ENCODE measurements at places on chromosomes 12 and 14.

DNA sequence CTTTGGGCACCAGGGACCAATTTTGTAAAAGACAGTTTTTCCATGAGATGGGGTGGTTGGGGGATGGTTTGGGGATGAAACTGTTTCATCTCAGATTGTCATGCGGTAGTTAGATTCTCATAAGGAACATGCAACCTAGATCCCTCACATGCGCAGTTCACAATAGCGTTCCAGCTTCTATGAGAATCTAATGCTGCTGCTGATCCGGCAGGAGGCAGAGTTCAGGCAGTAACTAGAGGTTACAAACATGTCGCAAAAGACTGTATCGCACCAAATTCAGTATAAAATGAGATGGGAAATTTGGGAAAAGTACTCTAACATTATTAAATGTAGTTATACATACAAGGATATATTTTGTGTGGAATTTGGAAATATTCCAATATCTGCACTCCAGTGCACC lies 213.2 kb upstream of the LRFN5 start:
- H3K4me3 ChIP-seq, result no peak overlapping the region
- no peak for DNase-seq
- H3K27me3 ChIP-seq, result no peaks in the 10 kb centered on the region
- H3K36me3 ChIP-seq, result no peaks in the 10 kb centered on the region

DNA sequence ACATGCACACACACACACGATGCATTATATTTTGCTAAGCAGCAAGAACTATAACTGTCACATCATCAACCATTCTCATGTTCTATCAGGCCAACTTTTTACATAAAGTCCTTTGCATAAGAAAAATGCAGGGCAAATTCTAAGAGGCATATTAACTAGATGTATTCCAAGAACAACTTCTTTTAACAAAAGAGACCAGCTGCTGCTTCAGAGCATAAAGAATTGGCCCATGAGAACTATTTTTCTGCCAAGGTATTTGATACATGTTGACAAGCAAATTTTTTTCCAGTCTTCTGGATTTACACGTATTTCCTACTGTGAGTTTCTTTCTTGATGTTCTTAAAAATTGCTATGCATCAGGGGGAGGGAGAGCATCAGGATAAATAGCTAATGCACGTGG lies 27.2 kb downstream of the GLT8D2 start:
- H3K27ac ChIP-seq, result no peak overlapping the region
- no peak overlapping the region for H3K4me3 ChIP-seq
- no peaks in the 10 kb centered on the region for H3K4me1 ChIP-seq
- peaks cover 17% of the 10 kb centered on the region for H3K27me3 ChIP-seq
- no peak for DNase-seq
- H3K36me3 ChIP-seq, result no peaks in the 10 kb centered on the region

DNA sequence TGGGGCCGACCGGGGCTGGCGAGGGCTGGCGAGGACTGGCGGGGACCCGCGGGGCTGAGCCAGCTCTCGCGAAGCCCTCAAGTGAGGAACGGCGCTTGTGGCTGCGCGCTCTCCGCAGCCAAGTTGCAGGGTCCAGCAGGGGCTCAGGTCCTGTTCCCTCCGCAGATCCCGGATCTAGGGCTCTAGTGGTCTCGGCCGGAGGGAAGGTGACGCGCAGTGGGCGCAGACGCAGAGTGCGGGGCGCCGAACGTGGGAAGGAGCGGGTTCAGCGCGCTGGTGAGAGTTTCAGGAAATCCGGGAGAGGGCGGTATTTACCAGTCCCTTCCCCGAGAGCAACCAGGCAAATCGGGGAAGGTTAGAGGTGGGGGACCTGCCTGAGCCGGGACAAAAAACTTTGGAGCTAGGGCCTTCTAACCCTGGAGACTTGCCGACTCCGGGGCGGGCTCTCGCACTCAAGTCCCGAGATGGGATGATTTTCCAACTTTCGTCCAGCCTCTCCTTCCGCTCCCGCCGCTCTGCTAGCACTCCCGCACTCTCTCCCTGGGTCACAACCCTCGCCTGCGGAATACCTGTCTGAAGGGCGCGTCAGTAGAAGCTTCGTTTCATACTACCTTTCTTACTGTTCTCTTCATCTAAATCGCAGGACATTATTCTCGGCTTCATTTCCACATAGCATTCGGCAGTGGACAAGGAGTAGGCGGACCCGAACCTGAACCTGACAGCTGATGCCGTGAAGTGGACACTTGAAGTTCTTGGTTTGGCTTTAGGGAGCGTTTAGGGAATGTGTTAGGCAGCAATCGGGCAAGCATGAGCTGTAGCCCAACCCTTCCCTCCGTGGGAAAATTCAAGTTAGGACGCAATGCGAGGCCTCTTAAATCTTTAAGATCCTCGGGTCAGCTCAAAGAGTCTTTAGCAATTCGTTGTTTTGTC lies 13.6 kb upstream of the PAX9 start:
- H3K4me1 ChIP-seq, result no peaks in the 10 kb centered on the region
- peak; percentile 48 for DNase-seq
- peak overlapping the region; percentile 36 for H3K4me3 ChIP-seq
- no peaks in the 10 kb centered on the region for H3K36me3 ChIP-seq
- no peak overlapping the region for H3K27ac ChIP-seq

DNA sequence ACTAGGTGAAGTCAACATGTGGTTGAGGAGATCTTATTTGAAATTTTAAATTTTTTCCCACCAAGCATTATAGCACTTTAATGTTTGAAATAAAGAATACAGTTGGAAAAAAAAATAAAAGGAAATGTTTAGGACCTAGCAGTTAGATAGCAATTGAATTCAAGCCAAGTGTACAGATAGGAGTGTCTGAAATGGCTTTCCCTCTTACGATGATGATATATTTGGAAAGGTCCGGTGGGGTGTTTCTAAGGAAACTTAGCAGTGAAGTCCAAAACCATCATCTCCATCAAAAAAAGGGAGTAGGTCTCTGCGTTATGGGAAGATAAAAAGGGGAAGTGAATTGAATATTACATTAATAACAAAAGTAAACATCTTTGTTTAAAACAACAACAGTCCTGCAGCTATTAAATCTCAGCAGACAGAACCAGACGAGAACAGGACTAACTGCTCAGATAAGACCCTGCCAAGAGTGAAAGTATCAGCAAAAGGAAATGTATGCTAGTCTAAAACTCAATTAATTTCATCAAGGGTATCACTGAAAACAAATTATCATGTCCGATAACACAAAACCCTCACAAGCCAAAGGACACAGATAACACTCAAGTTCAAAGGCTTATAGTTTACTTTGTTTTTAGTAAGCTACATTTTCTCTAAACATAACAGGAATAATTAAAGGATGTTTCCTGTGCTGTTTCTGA lies 242.0 kb downstream of the BMP4 start:
- H3K27me3 ChIP-seq, result no peaks in the 10 kb centered on the region
- DNase-seq, result no peak
- H3K36me3 ChIP-seq, result no peaks in the 10 kb centered on the region
- no peaks in the 10 kb centered on the region for H3K4me1 ChIP-seq

- H3K4me1 ChIP-seq, result no peaks in the 10 kb centered on the region
- H3K27ac ChIP-seq, result no peak overlapping the region
- H3K36me3 ChIP-seq, result no peaks in the 10 kb centered on the region
- H3K4me3 ChIP-seq, result no peak overlapping the region
- DNase-seq, result no peak
Measured at GRCh38 chr12:131055596-131056233, 102.0 kb downstream of the ADGRD1 start.

- no peaks in the 10 kb centered on the region for H3K27me3 ChIP-seq
- no peaks in the 10 kb centered on the region for H3K4me1 ChIP-seq
- no peak overlapping the region for H3K4me3 ChIP-seq
- no peak for DNase-seq
- H3K36me3 ChIP-seq, result no peaks in the 10 kb centered on the region
Measured at GRCh38 chr12:17296882-17297281, 690.9 kb upstream of the LMO3 start.

DNA sequence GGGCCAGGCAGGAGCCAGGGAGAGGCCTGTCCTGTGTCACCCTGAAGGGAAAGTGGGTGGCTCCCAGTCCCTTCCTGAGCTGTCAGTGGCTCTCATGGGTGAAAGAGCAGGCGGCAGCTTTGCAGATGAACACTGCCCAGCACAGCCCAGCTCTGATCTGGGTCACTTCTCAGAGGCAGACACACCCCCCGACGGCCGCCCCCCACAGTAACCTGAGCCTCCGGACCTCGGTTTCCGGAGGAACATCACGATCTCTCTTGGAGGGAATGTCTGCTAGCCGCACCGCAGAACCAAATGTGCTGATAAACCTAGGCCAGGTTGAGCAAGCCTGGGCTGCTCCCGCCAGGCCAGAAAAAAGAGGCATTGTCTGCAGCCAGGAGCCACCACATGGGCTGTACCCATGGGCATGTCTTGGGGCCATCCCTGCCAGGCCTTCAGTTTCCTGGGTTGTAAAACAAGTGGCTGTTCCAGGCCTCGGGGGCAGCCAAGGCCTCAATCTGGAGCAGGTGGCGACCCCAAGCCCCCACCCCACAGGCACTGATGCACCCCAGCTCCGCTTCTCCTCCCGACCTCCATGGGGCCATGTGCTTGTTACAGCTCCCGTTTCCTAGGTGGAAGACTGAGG lies 57.6 kb downstream of the NCOR2 start:
- H3K27me3 ChIP-seq, result no peaks in the 10 kb centered on the region
- peaks cover 84% of the 10 kb centered on the region for H3K4me1 ChIP-seq
- no peak overlapping the region for H3K4me3 ChIP-seq

DNA sequence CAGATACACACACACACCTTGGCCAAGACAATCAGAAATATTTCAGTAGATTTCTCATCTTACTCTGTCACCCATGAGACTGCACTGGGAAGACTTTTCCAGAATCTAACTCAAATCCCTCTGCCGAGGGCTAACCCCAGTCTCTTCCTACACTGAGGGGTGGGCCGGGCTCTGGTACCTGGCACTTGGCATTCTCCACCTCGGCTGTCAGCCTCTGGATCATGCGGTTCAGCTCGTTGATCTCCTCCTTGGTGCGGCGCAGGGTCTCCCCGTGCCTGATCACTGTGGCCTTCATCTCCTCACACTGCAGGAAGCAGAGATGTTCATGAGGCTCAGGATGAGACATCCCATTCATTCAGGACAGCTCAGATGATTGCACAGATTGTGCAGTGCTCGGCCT lies 4.9 kb downstream of the KRT83 start:
- no peak overlapping the region for H3K27ac ChIP-seq
- no peak overlapping the region for H3K4me3 ChIP-seq
- peaks cover 61% of the 10 kb centered on the region for H3K27me3 ChIP-seq
- H3K4me1 ChIP-seq, result no peaks in the 10 kb centered on the region
- DNase-seq, result no peak
- H3K36me3 ChIP-seq, result no peaks in the 10 kb centered on the region

GRCh38 chr12:105270671-105271255 lies 34.8 kb upstream of the APPL2 start:
- peaks cover 6% of the 10 kb centered on the region for H3K27me3 ChIP-seq
- DNase-seq, result no peak
- H3K36me3 ChIP-seq, result no peaks in the 10 kb centered on the region
- no peaks in the 10 kb centered on the region for H3K4me1 ChIP-seq
- no peak overlapping the region for H3K27ac ChIP-seq

- no peak overlapping the region for H3K27ac ChIP-seq
- H3K4me1 ChIP-seq, result peaks cover 3% of the 10 kb centered on the region
- H3K36me3 ChIP-seq, result no peaks in the 10 kb centered on the region
Measured at GRCh38 chr14:31070431-31070830, 44.3 kb upstream of the STRN3 start.

DNA sequence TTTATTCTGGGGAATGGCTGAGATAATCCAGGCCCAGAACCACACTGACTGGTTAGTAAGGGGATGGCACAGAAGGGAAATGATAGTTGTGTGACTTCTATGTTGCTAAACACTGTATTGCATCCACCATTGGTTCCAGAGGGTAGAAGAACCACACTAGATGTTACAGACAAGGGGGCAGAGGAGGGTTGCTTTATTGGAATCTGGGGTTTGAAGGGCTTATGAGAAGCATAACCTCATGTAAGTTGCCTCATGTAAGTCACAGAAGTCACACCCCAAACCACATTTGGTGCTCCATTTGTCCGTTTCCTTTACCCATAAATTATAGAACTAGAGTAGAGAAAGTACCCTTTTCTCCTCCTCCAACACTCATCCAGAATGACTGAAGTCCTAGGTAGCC lies 5.5 kb upstream of the PSMA6 start:
- H3K27me3 ChIP-seq, result no peaks in the 10 kb centered on the region
- no peaks in the 10 kb centered on the region for H3K36me3 ChIP-seq
- H3K4me3 ChIP-seq, result no peak overlapping the region
- DNase-seq, result no peak

- H3K36me3 ChIP-seq, result peaks cover 12% of the 10 kb centered on the region
- peaks cover 37% of the 10 kb centered on the region for H3K4me1 ChIP-seq
- H3K27ac ChIP-seq, result no peak overlapping the region
- no peaks in the 10 kb centered on the region for H3K27me3 ChIP-seq
- H3K4me3 ChIP-seq, result no peak overlapping the region
Measured at GRCh38 chr14:69664865-69665526, 53.6 kb downstream of the SUSD6 start.

GRCh38 chr12:112850383-112850782 lies 56.4 kb upstream of the OAS1 start:
- no peak for DNase-seq
- H3K4me1 ChIP-seq, result no peaks in the 10 kb centered on the region
- no peak overlapping the region for H3K27ac ChIP-seq
- H3K4me3 ChIP-seq, result no peak overlapping the region

DNA sequence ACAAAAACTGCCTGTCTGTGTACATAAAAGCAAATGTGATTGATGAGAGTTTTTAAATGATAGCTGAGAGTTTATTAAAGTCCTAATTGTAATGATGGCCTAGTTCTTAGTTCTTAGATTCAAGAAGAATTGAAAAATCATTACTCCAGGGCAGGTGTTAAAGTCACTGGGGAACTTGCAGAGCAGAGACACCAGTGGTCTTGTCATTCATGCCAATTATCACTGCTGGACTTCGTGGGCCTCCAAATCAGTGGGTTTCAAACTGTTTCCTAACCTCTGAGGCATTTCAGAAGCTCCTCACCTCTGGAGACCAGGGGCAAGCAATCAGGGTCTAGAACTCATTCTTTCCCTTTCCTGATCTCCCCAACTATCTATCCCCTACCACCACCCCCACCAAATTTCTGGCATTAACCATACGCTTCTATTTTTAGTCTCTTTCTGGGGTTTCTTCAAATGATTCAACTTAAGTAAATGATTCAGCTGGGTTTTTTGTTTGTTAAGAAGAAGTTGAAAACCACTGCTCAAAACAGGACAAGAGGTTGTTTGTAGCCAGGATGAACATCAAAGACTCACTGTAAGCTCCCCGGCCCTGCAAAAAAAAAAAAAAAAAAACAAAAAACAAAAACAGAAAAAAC lies 80.1 kb downstream of the CEP83 start:
- H3K4me3 ChIP-seq, result no peak overlapping the region
- no peak for DNase-seq
- no peaks in the 10 kb centered on the region for H3K4me1 ChIP-seq
- H3K36me3 ChIP-seq, result peaks cover 27% of the 10 kb centered on the region
- H3K27ac ChIP-seq, result no peak overlapping the region

Data from K562 (cell line).